Ureter (tissue), 1 donor: ENCODE measurements at places on chromosomes 12 and 14. TPM values are rescaled to one million over a fixed set of nuclear protein-coding genes. Genes with fewer than 3 reads are reported as not detected.

DNA sequence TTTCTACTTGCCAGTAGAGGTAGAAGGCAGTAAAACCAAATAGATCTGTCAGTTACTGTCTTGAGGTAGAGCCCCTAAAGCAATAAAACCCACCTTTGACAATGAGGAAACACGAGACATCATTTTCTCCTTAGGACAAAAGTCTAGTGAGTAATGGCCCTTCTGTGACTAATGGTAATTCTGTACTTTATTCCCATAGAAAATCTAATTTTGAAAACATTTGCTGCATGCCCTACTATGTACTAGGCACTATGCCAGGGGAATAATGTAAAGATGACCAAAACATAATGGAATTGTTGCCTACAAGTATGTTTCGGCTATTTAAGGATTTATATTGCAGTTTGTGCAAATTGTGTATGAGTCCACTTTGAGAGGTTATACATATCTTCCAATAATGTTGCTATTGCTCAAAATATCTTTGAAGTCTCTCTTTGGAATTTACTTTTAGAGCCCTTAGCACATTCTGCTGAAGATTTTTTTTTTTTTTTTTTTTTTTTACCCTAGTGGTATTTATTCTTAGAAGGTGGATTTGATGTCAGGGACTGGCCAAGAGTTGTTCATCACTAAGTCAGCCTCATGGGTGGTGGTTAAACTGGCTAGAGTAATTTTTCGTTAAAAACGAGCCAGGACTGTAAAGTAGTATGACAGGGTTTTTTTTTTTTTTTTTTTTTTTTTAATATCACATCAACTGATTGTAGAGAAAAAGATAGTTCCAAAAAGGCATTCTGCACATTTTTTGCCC is 109.7 kb downstream of the CRADD start:
- DNase-seq: no peak

GRCh38 chr12:84912198-84913128 is at the start of gene SLC6A15:
Gene SLC6A15, minus strand, starts transcription at chr12:84912799. Its CDS starts 20,679 bp downstream, at chr12:84892120.
- DNase-seq: no peak

DNA sequence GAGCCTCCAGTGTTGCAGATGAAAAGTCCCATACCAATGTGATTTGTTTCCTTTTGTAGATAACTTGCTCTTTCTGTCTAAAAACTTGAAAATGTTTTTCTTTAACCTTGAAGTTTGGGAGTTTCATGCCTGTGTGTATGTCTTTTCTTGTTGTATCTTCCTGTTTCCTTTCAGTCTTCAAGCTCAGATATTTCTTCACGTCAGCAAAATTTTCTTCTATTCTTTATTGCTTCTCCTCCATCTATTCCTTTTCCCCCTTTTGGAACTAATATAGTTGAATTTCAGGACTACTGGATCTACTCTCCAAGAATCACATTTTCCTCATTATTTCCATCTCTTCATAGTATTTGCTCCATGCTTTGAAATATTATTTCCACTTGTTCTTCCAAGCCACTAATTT is 23.9 kb downstream of the SOAT2 start:
- no peak for DNase-seq

GRCh38 chr12:32005496-32006125 is 46.4 kb downstream of the RESF1 start:
- DNase-seq: no peak

DNA sequence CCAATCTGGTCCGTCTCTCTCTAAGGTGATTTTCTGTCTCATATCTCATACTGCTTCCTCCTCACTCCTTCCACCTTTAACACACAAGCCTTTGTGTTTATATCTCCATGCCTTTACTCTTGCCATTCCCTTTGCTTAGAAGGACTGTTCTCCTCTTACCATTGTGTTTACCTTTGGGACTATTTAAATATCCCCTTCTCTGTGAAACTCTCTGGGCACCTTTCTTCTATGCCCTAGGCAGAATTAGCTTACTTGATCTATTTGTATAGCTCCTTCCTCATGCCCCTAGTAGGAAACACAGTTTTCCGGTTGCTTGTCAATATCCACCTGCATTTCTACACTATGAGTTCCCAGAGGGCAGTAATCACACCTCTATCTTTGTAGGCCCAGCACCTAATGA is 3.9 kb upstream of the AMHR2 start:
- DNase-seq: no peak

- DNase-seq: no peak
Observed at GRCh38 chr12:8493084-8493483, 20.2 kb upstream of the CLEC4D start.

DNA sequence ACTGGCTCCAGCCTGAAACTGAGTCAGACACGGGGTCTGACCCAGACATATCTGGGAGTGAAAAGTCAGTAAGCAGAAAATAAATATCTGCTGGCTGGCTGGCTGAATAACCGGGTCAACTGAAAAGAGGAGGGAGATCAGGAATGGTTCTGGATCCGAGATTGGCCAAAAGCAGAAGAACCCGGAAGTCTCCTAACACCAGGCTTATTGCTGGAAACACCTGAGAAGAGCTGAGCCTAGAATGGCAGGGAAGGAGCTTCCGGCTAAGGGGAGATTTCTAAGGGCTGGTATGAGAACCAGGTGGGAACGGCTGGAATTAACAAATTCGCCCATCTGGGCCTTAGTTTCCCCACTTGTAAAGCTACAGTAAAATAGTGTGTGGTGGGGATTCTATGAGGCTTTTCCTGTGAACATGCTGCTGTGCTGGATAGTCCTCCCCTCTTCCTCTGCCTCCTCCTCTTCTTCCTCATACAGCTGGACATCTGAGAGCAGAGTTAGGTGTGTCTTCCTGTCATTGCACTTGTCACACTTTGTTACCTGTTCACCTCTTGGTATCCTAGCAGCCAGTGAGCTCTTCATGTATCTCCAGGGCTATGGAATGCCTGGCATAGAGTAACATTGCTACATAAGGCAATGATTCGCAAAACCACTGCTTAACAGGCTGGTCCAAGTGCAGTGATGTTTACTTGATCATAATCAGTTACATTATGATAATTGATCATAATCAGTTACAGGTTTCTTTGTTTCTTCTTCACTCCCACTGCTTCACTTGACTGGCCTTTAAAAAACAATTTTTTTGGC is 2.0 kb upstream of the SHMT2 start:
- no peak for DNase-seq

DNA sequence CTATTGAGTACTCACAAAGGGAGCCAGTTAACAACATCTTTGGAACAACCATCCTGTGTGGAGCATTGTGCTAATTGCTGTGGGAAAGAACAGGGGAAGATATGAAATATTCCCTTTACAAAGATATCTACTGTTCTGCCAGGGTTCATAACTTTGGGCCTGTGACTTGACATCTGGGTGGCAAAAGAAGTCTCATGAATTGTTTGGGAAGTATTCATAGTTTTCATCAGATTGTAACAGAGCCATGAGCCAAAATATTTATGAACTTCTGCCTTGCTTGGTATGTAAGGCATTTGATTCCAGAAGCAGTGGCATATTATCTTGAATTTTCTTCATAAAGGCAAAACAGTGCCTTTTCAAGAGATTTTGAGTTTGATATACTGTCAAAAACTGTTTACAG is 816.2 kb downstream of the DIO2 start:
- no peak for DNase-seq

DNA sequence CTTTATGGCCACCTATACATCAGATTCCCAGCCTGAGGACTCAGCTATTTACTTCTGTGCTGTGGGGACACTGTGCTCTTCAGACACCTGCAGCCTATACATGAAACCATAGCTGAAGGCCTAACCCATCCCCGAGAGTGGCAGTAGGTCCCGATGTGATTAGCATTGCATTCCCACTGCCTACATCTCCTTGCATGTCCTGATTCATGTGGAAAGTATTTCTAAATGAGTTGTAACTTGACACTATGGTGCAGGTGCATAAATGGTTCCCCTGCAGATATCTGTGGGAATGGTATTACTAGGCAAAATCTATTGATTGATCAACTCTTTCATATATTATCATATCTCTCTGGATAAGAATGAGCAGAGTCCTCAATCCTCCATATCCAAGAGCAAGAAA is 433.5 kb downstream of the DAD1 start:
- DNase-seq: no peak

- no peak for DNase-seq
Observed at GRCh38 chr12:88723219-88723618, 142.9 kb upstream of the KITLG start.

DNA sequence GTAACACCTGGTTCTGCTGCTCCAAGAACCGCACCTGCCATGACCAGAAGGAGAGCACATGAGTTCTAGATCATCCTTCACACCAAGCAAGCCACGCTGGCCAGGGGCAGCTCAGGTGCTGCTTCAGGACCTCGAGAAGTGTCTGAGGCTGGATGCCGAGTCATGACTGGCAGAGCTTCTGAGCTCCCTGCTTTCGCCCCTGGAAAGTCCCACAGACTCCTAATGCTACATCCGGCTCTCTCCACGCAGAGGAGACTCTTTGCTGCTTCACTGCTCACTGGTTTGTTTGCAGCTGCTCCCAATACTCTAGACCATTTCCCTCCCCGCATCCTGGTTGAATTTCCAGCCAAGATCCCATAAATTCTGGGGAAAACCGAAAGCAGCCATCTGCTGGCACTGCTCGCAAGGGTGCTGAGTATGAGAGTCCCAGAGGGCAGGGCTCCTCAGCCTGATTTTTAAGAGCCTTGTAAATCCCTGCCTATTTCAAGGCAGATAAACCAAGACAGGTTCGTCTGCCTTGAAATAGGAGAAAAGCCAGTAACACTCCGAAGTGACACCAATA is 1.4 kb downstream of the KRT2 start:
- DNase-seq: no peak

DNA sequence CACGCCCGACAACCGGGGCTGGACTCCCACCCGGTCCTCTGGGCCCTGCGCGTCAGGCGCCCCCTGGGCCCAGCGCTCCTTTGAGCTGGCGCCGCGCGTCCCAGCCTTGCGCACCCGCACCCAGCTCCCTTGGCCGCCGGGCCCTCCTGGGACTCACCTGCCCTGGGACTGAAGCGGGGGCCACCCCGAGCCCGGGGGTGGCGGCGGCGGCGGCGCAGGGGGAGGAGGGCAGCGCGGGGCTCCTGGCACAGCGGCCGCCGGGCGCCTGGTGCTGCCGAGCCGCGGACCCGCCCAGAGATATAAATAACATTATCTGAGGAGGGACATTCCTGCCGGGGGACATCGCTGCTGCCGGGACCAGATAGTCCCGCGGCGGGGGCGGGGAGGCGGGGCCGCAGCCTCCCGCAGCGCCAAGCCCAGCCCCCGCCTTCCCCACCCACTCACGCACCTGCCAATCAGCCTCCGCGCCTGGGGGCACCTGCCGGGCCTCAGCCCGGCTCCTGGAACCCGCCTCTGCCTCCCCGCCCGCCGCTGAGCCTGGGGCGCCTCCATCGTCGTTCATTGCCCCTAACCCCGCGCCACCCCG is at the start of gene SPTB:
Gene SPTB (minus strand): TSS at position 273 of the 586 bp plus-strand sequence. CDS start 56,813 bp downstream, outside the sequence.
- DNase-seq: no peak

Gene TTC6
- total RNA-seq: 21.3 TPM

- no peak for DNase-seq
Observed at GRCh38 chr12:49348781-49349180, 2.1 kb downstream of the DNAJC22 start.

GRCh38 chr12:51219322-51219721 is 1.5 kb upstream of the POU6F1 start:
- DNase-seq: no peak

Gene ALDH2
- total RNA-seq: 66.9 TPM

Gene LAG3
- 2.3 TPM for total RNA-seq

DNA sequence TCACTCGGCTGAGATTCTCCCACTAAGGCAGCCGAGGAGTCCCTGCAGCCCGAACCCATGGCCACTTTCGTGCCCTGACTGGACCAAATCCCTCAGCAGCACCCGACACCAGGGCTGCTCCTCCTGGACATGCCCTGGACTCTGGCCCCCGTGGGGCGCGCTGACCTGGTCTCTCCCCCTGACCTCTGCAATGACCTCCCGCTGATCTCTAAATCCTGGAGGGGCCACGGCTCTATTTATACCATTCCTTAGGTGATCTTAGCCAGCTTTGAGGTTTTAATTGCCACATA is 148.4 kb downstream of the PIWIL1 start:
- DNase-seq: no peak

Gene ZNF605
- total RNA-seq: 24.4 TPM

Gene PAH
- total RNA-seq: 2.2 TPM

Gene ESRRB
- 0.16 TPM for total RNA-seq

DNA sequence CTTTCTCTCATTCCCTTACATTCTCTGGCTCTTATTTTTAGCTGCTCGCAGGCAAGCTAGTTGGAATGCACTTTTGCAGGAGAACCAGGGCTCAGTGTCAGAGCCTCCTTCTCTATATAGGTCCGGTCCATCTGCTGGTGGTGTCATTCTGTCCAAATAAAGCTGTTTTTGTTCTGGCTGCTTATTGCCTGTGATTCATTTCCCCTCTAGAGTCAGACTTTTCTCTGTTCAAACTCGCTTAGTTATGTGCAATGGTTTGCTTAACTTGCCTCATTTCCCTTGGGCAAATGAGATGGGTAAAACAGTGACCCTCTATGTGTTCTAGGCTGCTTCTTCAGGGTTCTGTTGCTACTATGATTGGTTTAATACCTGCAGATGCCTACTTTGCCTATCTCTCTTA is 2.9 kb downstream of the SMARCD1 start:
- DNase-seq: no peak

DNA sequence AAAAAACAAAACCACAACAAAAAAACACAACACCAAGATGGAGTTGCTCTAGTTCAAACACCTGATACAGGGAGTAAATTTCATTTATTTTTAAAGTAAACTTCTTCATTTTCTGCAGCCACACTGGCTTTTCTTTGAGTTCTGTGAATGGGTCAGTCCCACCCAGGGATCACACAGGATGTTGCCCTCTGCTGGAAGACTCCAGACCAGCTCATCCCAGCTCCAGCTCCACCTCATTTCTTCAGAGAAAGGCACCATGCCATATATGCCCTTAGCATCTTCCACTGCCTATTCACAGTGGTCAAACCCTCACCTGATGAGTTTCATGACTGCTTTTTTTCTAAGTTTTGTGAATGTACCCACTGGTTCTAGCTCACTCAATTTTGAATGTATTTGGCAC is 8.0 kb downstream of the GLIPR1 start:
- no peak for DNase-seq

GRCh38 chr12:78562368-78563205 is 302.0 kb upstream of the SYT1 start:
- DNase-seq: no peak

Gene ACVRL1
- 46.8 TPM for total RNA-seq

- peak; percentile 75 for DNase-seq
Observed at GRCh38 chr12:89709995-89710872, 1.6 kb upstream of the ATP2B1 start.

- no peak for DNase-seq
Observed at GRCh38 chr12:12007001-12007712, 63.6 kb upstream of the BCL2L14 start.

Gene MYO1H
- total RNA-seq: not detected
